Stimulated activated CD4-positive, alpha-beta T cell treated with anti-CD3 and anti-CD28 coated beads, Interleukin-12 subunit alpha, Interleukin-12 subunit beta, amount 100 ng/mL, for 4 hours (primary cell): ENCODE measurements at places on chromosomes 12 and 14.

GRCh38 chr14:68583548-68584280 lies 209.2 kb downstream of the ZFP36L1 start:
- no peak for DNase-seq

DNA sequence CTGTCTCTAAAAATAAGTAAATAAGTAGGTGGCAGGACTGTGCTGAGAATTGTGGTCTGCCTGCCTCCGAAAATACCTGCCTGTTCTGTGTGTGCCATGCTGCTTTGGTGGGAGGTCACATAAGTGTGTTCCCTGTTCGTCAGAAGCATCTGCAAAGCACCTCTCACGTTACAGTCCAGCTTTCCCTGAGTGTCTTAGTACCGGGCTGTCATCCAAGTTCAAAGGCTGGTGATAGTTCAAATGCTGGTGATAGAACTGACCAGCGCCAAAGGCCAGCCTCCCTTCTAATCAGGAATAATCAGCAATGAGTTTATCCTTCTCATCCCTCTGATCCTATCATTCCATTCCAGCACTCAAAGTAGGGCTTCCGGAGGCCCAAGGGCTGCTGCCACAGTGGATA lies 5.6 kb downstream of the CABP1 start:
- DNase-seq = no peak

- no peak for DNase-seq
These were observed 24.6 kb upstream of the NUDT14 start for GRCh38 chr14:105205673-105206208.

- no peak for DNase-seq
These were observed 893.1 kb downstream of the TMEM121 start for GRCh38 chr14:106419376-106419965.
